Tibial artery (tissue), 4 donors: ENCODE measurements at places on chromosomes 4 and X.

DNA sequence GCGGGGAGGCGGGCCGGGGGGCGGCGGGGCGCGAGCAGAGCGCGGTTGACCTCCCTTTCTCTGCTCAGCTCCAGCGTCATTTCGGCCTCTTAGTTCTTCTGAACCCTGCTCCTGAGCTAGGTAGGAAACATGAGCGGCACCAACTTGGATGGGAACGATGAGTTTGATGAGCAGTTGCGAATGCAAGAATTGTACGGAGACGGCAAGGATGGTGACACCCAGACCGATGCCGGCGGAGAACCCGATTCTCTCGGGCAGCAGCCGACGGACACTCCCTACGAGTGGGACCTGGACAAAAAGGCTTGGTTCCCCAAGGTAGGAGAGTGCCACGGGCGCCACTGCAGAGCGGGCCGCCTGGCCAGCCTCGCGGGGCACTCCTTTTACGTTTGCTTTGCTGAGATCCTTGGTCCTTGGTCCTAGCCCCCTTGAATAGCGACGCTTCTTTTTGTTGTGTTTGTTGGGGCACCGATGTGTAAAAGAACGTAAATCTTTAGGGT lies at the start of gene HTATSF1:
Gene HTATSF1, plus strand, starts transcription at position 37 of the 497 bp plus-strand sequence. Its CDS starts 93 bp downstream, at position 130.
- peak; percentile 61 for DNase-seq

DNA sequence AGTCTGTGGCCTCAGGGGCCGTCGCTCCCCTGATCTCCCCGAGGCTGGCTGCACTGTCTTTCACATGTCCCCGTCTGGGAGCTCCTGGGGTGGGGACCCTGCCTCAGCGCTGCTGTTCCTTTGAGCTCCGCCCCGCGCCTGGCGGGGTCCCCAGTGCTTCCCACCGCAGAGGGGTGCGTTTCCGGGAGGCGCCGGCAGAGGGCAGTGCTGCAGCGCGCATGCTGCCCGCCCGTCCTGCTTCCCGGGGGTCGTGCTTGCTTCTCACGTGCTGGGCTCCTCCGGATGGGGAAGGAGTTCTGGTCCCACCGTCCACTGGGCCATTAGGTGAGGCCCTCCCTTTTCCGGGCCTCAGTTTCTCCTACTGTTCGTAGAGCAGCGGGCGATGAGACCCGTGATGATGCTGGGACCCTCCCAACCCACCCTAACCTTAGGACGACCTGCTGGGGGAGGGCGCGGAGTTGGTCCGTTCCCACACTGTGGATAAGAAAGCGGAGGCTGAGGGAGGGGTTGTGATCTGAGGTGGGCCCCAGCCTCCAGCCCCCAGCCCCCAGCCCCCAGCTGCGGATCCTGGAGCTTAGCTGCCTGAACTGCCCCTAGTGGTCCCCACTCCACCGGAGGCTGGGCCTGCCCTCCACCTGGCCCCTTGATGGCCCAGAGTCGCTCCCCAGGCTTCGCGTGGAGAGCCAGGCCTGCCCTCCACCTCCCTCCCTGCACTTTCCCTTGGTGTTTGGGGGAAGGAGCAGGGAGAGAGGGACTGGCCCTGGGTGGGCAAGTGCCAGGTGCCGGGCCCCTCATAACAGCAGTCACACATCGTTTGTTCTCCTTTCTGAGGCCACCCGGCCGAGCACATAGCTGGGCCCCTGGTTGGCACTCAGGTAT lies 15.3 kb downstream of the CPZ start:
- no peak for DNase-seq

- no peak for DNase-seq
Observed at GRCh38 chr4:143215873-143216272, 31.2 kb downstream of the USP38 start.

DNA sequence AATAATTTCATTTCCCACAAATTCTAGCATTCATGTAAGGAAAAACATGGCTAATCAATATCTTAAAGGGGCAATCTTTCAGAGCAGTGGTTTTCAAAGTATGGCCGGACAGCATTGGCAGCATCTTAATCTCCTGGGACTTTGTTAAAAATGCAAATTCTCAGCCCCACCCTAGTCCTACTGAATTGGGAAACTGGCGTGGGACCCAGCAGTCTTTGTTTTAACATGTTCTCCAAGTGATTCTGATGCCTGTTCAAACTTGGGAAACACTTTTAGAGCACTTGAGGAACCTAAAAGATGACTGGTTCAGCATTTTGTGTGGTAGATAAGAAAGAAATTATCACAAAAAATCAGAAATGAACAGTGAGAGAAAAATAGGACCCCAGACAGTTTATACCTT lies 65.7 kb downstream of the ZFX start:
- DNase-seq: no peak

DNA sequence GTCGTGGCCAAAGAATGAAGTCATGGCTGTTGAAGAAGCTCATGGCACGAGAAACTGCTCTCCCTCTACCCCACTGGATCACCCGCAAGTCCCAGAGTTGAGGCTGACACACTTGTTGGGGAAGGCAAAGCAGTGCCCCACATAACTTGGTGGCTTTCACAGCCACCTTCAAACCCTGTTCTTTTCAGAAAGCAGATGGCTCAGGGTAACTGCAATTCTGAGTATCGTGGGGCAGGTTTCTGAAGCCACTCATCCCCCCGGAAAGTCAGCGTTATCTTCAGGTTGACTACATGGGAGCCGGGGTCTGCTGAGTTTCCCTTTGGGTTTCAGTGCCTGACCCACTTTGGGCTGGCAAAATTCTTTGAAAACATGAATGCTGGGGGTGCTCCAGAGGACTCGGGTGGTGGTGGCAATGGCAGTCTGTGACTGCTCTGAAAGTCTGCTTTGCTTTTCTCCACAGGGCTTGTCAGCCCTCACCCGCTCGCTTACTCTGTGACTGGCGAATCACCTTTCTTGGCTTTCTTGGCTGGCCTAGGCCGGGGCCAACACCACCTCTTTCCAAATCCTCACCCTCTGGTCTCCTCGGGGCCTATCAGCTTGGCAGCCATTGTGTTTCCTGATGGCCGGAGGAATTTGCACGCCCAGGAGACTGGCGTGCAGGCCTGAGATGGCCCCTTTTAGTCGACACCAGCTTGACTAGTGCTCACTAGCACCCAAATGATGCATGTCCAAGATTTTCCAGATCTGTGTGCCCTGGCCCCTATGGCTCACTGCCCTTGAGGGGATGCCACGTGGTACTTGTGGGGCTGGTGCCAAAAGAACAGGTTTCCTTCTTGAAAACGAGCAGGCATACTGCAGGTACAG lies 7.3 kb downstream of the PPP1R3F start:
- no peak for DNase-seq

GRCh38 chrX:39983715-39984114 lies 114.0 kb downstream of the BCOR start:
- no peak for DNase-seq

- DNase-seq: peak; percentile 99
Observed at GRCh38 chr4:10116569-10117358, at the start of gene WDR1. Gene WDR1 (minus strand): TSS chr4:10116799. CDS start chr4:10116666, 133 bp downstream.

DNA sequence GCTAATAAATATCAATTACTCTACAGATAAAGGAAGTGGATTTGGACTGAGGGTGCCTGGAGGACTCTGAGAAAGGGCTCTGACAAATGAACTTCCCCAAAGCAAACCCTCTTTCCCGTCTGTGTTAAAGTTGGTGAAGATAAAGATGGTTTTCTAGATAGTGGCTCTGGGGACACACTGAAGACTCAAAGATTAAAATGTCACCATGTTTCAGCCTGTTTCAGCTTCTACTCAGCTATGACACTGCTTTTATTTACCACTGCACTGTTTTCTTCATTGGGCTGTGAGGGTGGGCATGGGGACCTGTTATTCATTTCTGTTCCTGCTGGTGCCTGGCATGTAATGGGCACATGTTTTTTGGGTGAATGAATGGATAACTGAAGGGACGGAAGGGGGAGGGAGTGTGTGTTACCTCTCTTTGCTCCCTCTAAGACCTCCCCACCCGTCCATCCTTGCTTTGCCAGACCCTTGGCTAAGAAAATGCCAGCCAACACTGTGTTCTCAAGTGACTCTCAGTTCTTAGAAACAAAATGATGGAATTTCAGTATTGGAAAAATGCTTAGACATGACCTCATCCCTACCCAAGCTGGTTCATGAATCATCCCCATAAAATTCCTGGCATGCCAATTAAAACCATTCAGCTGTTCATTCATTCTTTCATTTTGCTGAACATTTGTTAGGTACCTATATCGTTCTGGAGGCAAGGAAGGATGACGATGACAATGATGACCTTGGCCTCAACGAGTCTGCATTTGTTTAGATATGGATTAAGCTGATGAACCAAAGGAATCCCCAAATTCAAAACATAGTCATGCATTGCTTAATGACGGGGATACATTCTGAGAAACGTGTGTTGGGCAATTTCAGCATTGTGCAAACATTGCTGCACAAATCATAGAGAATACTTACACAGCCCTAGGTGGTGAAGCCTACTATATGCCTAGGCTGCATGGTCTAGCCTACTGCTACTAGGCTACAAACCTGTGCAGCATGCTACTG lies 13.4 kb upstream of the STK32B start:
- DNase-seq: no peak

- no peak for DNase-seq
Observed at GRCh38 chr4:158845311-158846041, 76.7 kb downstream of the FNIP2 start.

DNA sequence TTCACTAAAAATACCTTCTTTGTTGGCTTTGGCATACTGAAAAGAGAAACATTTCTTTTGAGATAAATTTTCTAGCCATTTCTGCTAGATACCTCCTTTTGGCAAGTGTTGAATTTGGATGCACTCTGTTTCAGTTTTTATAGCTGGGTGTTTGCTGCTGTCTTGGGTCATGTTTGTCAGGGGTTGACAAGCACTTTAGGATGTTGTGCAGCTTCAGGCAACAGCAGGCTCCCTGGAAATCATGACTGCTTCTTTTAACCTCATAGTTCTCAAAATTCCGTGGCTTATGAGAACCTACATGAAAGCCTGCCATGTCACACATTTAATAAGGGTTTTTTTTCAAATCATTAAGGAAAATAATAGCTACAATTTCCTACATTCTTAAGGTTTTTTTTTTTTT lies 36.7 kb downstream of the CCSER1 start:
- no peak for DNase-seq

- DNase-seq: no peak
Observed at GRCh38 chr4:145984563-145984962, 45.9 kb upstream of the ZNF827 start.

DNA sequence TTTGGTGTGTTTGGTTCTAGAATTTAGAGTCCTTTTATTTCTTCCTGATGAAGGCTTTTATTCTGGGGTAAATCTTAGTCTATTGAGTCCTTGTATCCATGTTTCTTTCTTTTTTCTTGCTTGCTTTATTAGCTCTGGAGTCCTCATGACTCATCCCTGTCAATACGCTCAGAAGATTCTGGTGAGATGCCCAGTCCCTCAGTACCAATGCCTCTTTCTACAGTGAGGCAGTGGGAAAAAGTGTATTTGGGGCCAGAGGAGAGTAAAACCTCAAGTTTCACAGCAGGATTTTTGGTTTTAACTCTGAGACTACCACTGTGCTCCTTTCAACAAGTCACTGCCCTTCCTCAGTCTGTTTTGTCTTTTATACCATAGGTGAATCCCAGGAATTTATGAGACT lies 368.0 kb downstream of the GBA3 start:
- DNase-seq: no peak

DNA sequence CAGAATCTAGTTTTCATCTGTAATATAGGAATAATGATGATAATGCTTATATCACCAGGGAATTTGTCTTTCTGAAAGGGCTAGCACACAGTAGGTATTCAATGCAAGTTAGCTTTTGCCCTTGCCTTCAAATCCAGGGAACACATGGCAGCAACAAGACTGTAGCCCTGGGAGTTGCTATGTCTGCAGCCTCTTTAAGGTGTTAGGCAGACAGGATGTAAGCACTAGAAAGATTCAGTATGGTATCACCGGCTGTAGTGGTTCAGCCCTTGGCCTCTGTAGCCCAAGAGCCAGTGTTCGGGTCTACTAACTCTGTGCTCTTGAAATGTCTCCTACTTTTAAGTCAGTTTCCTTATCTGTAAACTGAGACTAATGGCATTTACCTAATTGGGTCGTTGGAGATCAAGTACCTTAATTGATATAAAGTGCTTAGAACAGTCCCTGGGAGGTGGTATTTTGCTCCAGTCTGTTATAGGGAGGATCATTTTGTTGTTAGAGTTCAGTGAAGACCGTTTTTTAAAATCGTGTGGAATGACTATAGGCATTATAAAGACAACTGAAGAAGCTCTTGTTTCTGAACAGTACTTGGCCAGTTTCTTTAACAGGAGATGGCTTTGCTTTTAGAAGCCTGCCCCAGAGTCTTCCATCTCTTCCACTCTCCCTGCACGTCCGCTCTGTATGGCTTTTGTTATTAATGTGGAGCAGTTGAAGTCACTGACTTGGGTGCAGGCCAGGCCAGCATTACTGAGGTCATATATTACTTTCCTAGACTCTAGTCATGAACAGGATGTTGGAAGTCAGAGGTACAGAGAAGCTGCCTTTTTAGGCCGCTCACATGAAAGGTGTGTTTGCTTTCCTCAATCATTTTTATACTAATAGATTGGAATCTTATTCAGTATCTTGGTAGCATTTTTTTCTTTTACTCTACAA lies 44.8 kb downstream of the GAB1 start:
- DNase-seq: peak; percentile 93

DNA sequence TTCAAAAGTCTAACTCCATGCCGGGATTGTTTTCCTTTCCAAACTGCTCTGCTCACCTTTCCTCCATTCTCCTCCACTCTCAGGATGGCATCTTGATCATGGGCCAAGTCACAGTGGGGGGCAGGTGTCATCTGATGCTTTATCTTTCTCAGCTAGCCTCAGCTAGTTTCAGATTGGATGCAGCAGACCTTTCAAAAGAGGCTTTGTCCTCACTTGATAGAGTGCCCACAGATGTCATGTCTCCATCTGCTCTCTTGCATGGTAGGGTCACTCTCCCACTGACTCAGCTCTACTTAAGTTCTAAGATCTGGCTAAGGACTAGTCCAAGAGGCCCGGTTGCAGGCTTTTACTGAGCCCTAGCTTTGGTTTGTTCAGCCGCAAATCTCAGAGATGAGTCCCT lies 341.8 kb upstream of the GALNT7 start:
- DNase-seq: no peak

- DNase-seq: no peak
Observed at GRCh38 chr4:37793562-37793961, 32.9 kb upstream of the PGM2 start.

DNA sequence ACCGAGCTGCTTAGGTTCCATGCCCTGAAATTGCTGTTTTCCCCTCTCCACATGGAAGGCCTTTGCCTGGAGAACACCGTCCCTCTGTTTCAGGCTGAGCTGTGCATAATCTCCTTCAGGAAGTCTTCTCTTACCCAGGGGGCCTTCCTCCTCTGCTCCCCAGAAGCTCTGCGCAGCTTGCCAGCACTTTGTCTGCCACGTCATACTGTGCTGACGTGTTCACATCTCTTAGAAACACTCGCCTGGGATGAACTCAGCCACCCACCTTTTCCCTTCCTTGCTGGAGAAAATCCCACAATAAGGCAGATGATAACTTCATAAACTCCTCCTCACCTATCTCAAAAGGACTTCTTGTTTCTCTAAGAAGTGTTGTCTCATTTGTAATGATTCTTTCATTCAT lies 110.7 kb downstream of the ARHGAP10 start:
- DNase-seq: no peak

GRCh38 chr4:105215609-105216313 lies 69.1 kb downstream of the TET2 start:
- no peak for DNase-seq
